Suppressor macrophage (primary cell): ENCODE measurements at places on chromosomes 16 and 17.

DNA sequence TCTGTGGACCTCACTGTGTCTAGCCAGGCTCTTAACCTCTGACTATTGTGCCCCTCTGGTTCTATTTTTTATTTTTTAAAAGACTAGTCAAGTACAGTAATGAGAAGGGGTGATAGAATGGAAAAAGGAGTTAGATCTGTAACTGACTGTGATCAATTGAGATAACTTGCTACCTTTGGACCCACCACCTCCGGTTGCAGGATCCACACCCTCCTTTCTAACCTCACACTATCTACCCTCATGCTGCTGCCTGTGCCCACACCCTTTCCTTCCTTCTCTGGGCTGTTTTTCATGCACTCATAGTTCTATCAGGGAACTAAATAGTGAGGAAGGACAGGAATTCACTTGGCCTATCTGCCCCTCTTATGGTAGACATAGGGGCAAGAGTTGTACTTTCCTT, 172.3 kb downstream of the KATNIP start:
- DNase-seq: no peak

DNA sequence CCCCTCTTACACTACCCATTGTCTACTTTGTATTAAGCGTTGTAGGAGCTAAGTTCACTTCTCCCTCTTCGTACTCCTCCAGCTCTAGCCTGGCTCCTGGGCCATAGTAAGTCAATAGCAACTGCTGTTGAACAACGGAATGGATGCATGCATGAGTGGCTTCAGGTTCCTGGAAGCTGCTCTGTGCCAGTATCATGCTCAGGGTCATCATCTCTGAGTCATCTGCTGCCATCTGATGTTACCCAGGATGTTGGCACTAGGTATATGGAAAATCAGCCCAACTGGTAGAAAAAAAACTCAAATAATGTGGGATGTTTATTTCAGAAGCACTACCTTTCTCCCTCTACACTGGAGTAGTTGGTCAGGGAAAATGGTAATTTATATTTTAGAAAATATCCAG, 536.8 kb downstream of the NPIPA7 start:
- DNase-seq: no peak

DNA sequence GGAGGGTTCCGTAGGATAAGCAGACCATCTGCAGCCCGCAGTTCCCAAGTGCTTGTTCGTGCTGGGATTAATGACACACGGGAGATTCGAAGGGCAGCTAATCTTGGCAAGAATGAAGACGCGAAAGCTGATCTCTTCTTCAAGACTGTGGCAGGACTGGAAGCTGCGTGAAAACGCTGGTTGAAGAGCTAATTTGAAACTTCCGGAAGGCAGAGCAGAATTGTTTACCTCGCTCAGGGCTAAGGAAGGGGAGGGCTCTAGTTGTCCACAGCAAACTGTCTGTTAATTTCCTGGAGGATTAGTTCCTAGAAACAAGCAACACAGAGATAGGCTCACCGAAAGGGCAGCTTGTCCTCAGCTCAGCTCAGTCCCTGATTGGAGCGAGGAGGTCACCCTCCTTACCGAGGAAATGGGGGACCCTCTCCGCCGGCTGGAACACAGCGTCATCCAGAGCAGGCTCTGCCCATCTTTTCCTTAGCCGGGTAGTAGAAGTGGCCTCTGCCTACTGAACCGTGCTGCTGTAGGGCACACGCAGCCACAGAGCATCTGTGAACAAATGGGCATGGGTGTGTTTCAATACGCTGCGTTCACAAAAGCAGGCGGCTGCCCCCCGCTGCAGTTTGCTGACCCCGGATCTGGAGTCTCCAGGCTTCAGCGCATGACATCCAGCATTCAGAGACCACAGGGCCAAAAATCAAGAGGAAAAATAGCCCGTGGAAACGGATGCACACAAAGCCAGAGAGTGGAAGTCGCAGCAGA, 16.7 kb upstream of the BAIAP2 start:
- peak; percentile 39 for DNase-seq

DNA sequence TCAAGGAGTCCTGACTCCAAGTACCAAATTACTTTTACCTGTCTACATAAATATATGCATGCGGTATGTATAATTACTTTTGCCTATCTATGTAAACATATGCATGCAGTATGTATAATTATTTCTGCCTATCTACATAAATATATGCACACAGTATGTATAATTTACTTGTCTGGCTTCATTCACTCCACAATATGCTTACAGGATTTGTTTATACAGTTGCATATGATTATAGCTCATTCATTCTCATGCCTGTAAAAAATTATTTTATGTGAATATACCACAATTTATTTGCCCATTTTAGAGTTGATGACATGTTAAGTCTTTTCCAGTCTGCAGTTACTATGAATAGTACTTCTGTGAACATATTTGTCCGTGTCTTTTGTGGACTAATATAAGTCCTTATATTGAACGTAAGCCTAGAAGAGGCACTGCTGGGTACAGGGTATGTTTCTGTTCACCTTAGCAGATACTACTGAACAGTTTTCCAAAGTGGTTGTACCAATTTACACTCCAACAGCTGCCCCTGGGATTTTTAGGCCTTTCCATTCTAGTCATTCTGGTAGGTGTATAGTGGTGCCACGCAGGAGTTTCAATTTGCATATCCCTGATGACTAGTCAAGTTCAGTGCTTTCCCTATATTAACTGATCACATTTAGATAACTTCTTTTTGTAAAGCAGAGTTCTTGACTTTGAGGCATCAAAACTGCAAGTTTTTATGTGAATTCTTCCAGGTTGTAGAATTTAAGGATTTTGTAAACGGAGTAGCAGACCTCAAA, 47.0 kb downstream of the MARVELD3 start:
- no peak for DNase-seq

DNA sequence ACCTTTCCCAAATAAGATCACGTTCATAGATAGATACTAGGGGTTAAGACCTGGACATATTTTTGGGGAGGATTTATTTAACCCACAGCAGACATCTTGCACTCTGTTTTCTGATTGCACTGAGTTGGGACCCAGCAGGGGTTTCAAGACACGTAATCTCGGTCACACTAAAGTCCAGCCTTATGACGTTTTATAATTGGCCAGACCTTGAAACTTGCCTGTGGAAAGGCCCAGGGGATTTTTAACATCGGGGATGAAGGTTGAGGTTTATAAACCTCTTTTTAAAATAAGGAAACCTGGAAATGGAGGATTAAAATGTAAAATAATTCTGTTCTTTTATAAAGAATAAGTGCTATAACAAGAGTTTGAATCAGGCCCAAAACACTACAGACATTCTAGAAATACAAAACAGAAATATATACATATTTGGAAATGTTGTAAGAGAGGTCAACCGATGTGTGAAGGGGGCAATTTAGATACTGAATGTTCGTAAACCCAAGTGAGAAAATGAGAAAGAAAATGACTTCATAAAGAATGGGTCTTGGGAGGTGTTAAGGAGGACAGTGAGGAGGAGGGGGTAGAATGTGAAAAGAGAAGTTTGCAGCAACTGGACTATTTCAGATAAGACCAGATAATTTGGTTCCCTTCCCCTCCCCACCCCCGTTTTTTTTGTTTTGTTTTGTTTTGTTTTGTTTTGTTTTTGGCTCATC, 61.1 kb upstream of the NOL11 start:
- no peak for DNase-seq

DNA sequence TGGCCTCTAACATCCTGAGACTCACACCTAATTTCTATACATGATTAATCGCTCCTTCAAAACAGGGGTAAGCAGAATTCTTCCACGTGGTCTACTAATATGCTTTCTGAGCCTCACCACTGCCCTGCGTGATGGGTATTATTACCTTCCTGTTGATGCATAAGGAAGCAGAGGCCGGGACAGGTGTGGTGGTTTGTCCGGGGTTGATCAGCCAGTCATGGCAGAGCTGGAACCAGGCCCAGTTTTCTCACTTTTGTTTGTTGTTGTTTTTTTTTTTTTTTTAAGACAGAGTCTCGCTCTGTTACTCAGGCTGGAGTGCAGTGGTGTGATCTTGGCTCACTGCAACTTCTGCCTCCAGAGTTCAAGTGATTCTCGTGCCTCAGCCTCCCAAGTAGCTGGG, 31.2 kb downstream of the RNF135 start:
- no peak for DNase-seq

- peak; percentile 66 for DNase-seq
Measured at GRCh38 chr17:17724307-17725010, 43.2 kb downstream of the RAI1 start.

DNA sequence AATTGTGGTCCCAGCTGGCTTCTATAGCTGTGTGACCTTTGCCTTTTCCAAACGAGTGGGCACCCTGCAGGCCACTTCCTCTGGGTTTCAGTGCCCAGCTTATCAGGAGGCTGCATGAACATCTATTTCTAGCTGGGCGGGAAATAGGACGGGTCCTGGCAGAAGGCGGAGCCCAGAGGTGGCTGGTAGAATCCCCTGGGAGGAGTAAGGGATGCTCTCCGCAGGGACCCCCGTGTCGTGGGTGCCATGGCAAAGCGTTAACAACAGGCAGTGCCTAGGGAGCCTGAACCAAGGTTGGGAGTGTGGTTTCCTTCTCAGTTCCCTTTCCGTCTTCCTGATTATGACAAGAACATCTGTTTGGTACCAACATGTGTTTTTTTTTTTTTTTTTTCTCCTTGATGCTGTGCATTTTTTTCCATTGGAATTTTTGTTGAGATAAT, 58.2 kb downstream of the PLCG2 start:
- DNase-seq: no peak

DNA sequence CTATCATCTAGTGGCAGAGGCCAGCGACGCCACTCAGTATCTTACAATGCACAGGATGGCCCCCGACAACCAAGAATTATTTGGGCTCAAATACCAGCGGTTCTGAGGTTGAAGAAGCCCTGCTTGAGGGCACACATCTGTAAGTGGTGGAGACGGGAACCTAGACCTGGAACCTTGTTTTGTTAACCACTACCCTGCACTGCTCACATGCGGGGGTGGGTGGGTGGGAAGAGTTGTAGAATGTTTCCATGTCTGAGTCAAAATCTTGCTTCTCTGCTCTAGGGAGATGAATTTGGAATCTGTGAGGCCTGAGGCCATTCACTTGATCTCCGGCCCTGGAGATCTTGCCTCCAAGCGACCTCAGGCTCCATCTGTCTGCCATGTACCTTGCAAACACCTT, 44.1 kb downstream of the ABCC1 start:
- peak; percentile 46 for DNase-seq

DNA sequence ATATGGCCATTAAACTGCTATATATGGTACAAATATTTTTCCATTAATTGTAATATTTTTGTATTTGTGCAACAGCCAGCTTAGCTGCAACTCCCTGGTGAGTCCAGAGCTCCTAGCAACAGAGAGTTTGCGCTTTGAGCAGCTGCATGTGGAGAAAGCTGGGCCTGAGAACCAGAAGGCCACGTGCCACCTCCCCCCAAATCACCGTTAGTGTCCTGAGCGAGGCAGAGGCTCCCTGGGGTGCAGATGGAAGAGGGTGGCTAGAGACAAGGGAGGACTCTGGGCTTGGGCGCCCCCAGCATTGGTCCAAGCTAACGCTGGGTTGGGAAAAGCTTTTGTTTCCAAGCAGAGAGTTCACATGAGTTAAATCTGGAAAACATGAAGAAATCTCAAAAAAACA, 41.6 kb downstream of the HSBP1 start:
- DNase-seq: peak; percentile 40

DNA sequence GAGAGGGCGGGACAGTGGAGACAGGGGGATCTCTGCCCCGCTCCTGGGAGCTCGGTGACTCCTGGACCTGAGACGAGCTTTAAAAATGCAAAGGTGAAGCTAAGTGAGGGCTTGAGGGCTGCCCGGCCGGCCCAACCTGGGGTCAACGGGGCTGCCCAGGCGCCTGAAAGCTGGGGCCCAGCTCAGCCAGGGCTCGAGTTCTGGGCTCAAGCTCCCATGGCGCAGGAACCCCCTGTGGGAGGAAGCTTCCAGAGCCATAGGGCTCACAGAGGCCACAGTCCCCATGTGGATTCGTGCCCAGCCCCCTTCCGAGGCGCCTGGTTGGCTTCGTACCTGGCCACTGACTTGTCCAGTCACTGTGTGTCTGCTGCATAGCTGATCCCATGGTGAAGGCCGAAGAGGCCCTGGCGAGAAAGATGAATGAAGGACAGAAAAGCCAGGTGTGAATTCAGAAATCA, 75.8 kb upstream of the GSE1 start:
- no peak for DNase-seq

- DNase-seq: no peak
Measured at GRCh38 chr16:2252806-2253148, 1.4 kb upstream of the ECI1 start.

DNA sequence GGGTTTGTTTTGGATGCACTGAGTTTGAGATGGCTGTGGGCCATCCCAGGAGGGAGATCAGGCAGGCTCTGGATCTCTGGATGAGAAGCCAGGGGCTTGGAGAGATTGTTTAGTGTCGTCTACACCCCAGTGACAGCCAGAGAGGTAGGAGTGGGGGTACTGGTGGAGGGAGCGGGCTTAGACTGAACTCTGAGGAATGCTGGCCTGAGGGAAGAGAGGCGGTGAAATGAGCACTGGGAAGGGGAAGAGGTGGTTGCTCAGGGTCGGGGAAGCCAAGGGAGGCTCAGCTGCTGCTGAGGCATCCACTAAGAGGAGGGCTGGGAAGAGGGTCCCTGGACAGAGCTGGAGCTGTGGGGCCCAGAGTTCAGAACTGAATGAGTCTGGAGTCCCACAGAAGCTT, 23.6 kb downstream of the CACNA1G start:
- no peak for DNase-seq

GRCh38 chr16:16890964-16891363, 512.0 kb downstream of the NPIPA7 start:
- no peak for DNase-seq

DNA sequence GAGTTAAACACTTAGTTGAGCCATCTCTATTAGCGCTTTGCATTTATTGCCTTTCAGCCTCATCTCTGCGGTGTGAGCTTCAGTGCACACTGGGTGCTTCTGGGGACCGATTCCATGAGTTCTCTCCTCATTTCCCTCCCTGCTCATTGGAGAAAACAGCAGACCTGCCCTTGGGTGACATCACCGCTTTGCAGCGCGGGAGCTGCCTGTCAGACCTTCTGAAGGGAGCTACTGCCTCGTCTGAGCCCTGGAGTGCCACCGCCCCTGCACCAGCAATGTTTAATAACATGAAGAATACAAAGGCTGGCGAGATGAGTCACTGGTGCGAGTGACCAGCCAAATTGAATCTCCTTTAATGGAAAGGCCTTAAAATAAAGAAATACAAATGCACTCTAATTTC, 30.2 kb upstream of the CPPED1 start:
- DNase-seq: no peak

DNA sequence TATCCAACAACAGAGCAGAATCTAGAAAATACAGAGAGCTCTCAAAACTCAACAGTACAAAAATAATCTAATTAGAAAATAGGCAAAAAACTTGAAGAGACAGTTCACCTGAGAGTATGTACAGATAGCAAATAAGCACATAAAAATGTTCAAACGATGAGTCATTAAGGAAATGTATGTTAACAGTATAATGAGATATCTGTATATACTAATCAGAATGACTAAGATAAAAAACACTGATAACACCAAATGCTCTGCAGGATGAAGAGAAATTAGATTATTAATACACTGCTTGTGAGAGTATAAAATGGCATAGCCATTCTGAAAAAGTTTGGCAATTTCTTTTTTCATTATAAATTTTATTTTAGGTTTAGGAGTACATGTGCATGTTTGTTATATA, 1307.6 kb upstream of the GOT2 start:
- DNase-seq: no peak
